ENCODE measurements at places on chromosomes 6 and 20. TPM values are rescaled to one million over a fixed set of nuclear protein-coding genes. Genes with fewer than 3 reads are reported as not detected.

- DNase-seq, result no peak
These were observed 54.4 kb upstream of the RNF182 start for GRCh38 chr6:13870214-13870830.

DNA sequence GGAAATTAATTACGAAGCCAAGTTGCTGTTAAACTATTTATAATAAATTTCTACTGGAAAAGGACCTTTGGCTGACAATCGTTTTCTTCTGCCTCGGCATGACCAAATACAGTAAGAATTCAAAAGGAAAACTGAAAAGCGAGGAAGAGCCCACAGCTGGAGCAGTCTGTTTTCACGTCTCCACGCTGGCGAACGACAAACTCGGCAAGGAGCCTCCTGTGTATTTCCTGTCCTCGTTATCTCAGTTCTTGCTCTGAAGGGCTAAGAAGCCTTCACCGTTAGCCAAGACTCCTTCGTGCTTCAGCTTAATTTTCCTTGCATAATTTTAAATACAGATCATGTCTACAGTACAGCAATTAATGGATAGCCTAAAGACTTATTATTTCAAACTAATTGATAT, 214.3 kb upstream of the PLCB4 start:
- DNase-seq, result no peak

DNA sequence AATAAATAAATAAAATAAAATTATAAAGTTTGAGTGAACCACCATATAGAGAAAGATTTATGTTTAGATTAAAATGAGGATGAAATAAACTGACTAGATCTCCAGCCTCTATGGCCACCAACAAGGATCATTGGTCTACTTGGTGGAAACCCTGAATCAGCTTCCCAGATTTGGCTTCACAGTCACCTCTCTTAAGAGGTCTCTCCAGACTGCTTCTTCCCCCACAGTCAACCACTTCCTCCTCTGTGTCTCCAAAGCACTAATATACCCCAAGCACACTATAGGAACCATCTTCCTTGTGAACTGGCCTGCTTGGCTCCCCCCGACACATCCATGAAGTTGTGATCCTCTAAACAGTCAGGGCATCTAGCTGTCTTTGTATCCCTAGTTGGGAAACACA, 529.6 kb upstream of the RNF217 start:
- DNase-seq, result no peak

DNA sequence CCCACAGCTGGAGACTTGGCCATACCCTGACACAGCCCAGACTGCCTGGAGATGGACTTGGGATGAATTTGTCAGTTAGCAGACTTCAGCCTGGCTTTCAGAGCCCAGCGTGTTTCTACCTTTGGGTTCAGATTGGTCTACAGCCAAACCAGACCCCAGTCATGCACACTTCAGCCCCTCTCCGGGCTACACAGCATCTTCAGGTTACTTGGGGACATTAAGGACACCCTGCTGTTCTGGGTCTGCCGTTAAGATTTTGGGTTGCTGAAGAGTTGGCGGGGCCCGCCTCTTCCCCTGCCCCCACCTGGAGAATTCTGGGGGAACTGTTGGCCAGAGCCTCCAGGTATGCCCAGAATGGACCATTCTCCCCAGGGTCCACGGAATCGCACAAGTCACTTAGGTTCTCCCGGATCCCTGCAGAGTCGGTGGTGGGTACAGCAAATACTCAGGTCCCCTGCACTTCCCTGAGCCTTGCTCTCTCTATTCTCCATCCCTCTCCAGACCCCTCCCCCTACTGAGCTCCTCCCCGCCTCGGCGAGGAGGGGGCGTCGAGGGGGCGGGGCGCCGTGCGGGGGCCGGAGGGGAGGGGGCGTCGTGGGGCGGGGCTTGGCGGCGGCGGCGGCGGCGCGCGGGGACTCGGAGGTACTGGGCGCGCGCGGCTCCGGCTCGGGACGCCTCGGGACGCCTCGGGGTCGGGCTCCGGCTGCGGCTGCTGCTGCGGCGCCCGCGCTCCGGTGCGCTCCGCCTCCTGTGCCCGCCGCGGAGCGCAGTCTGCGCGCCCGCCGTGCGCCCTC, at the start of gene PTK7:
Gene PTK7, plus strand, starts transcription at position 645 of the 794 bp plus-strand sequence. CDS start 175 bp downstream, outside the sequence.
- DNase-seq, result peak; percentile 60

DNA sequence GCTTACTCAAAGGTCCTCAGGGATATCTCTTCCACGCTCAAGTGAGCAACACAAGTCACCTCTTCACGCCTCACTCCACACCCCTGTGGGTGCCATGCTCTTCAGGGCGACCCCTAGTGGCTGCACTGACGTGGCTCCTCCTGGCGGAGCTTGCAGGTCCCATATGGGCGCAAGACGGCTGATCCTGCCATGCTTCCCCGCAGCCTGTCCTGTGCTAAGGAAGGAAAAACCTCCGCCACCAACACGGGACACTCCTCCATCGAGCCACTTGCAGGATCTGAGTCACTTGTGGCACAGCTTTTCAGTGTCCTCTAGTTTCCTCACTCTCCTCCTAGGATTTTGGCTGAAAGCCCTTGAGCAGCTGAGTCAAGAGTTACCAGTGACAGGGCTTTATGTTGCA, 90.7 kb downstream of the KHDC1L start:
- peak; percentile 27 for DNase-seq

GRCh38 chr6:160285541-160286105, 27.0 kb upstream of the SLC22A2 start:
- DNase-seq, result no peak

GRCh38 chr6:52325695-52326471, 36.1 kb upstream of the PAQR8 start:
- no peak for DNase-seq

- no peak for DNase-seq
These were observed 66.5 kb upstream of the FUCA2 start for GRCh38 chr6:143578054-143578453.

GRCh38 chr6:76553256-76553655, 480.8 kb upstream of the IMPG1 start:
- DNase-seq, result no peak

DNA sequence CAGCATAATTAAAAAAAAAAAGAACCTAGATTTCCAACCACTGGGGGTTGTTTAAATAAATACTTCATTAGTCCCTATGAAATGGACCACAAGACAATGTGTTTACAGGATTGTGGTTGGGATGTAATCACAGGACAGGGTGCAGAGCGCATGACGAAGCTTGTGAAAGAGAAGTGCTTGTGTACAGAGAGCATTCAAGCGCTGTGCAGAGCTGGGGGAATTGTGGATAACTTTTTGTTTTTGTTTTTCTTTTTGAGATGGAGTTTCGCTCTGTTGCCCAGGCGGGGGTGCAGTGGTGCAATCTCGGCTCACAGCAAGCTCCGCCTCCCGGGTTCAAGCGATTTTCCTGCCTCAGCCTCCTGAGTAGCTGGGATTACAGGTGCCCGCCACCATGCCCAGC, 22.3 kb downstream of the LAMA5 start:
- no peak for DNase-seq

Gene ACTL10
- total RNA-seq, result 3.5 TPM

Gene RALY
- 181 TPM for total RNA-seq

Gene OR2H1
- not detected for total RNA-seq

Gene TRIM10
- total RNA-seq, result not detected

Gene SRMS
- not detected for total RNA-seq

Gene SDC4
- 214 TPM for total RNA-seq
